ENCODE measurements at places on chromosomes 16 and 17.

DNA sequence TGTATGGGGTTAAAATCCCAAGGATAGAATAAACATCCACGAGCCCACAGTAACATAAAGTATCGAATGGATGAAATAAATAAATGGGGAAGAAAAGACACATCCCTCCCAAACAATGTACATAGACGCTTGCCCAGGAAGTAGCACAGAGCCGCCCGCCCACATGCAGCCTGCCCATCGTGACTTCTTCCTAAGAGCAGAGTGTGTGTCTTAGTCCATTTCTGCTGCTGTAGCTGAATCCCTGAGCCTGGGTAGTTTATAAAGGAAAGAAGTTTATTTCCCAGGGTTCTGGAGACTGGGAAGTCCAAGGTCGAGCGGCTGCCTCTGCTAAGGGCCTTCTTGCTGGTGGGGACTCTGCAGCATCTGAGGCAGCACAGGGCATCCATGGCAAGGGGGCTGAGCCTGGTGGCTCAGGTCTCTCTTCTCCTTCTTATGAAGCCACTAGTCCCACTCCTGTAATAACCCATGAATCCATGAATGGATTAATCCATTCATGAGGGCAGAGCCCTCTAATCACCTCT, 39.4 kb upstream of the ZNF469 start:
- no peak for DNase-seq

DNA sequence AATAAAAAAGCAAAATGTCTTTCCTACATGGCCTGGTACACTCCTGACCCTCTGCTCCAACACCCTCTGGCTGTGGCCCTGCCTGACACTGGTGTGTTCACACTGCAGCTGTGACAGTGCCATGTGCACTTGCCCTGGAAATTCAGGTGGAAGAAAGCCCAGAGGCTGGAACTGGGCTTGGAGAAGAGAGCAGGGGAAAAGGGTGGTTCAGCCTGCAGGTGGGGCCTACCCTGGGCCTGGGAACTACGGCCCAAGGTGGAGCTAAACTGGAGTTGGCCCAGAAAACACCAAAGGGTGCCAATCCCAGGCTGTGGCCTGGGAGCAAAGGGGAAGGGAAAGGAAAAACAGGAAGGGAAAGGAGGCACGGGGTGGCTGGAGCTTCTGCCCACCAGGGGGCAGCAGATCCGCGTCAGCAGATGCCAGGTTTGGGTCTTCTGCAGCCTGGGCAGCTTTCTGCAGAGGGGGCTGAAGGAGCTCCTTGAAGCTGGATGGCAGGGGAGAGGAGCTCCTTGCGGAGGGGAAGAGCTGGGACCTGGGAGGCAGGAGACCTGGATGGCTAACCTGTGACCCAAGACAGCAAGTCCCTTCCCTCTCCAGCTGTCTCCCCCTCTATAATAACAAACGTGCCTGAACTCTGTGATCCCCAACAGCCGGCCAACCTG, 15.4 kb upstream of the CTCF start:
- peak; percentile 75 for DNase-seq

- DNase-seq, result no peak
Measured at GRCh38 chr16:24980077-24980793, 34.9 kb downstream of the ARHGAP17 start.

DNA sequence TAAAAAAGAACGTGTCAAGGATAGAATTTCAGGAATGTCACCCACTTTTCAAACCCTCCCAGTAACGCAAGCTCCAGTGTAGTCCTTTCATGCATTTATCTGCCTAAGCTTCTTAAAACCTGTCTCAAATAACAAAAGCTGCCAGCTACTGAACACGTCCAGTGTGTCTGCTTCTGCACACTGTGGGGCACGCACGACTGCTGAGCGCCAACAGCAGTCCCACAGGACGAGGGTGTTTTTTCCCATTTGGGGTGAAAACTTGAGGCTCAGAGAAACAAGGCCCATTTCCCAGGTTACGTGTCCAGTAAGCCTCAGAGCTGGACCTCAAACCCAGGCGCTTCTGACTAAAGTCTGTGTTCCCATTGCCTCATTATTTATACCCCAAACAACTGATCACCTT, 17.2 kb downstream of the NTAN1 start:
- DNase-seq, result no peak

DNA sequence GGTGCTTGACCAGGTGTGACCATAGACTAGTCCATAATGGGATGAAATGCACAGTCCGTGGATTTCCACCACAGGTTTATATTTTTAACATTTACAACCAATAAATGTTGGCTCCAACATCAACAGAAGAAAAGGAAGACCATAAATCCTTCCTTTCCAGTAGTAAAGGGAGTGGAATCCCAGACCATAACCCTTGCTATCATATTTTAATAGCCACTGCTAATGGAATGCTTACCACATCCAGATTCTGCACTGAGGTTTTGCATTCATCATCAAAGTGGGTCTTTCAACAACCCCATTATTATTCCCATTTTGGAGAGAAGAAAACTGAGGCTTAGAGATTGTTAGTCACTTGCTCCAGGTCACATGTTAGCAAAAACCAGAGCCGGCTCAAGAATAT, 106.7 kb downstream of the FOXL1 start:
- no peak for DNase-seq

- no peak for DNase-seq
Measured at GRCh38 chr17:28421787-28422305, 15.8 kb upstream of the SLC46A1 start.

DNA sequence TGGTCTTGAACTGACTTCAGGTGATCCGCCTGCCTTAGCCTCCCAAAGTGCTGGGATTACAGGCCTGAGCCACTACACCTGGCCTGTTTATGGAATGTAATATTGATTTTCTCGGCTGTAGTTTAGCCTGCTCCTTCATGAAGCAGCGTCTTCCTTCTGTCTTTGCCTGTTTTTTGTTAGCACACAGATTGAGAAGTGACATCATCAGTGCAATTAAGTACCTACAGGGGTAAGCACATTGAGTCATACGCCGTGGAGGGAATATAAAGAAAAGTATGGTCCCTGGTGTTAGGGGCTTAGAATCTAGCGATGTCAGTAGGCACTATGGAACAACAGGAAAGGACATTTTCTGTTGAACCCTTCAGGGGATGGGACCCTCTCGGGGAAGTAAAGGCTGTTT, 48.7 kb upstream of the SEC14L1 start:
- no peak for DNase-seq

- no peak for DNase-seq
Measured at GRCh38 chr16:47008174-47008573, 34.7 kb upstream of the DNAJA2 start.

DNA sequence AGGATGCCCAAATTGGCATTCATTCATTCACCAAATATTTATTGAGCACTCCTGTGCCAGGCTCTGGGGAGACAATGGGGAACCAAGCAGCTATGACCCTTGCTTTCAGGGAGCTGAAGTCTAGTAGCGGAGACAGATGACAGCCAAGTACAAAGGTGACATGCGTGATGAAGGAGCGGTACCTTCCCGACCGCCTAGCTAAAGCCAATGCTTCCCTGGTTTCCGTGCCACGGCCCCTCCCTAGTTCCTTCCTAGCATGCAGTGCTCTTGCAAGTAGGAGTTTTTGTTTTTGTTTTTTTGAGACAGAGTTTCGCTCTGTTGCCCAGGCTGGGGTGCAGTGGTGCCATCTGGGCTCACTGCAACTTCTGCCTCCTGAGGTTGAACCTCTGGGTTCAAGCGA, 3.2 kb upstream of the SLC5A2 start:
- no peak for DNase-seq

GRCh38 chr16:20768121-20768520, 4.3 kb downstream of the ACSM3 start:
- DNase-seq, result no peak

- no peak for DNase-seq
Measured at GRCh38 chr16:69610356-69610755, 44.6 kb downstream of the NFAT5 start.

DNA sequence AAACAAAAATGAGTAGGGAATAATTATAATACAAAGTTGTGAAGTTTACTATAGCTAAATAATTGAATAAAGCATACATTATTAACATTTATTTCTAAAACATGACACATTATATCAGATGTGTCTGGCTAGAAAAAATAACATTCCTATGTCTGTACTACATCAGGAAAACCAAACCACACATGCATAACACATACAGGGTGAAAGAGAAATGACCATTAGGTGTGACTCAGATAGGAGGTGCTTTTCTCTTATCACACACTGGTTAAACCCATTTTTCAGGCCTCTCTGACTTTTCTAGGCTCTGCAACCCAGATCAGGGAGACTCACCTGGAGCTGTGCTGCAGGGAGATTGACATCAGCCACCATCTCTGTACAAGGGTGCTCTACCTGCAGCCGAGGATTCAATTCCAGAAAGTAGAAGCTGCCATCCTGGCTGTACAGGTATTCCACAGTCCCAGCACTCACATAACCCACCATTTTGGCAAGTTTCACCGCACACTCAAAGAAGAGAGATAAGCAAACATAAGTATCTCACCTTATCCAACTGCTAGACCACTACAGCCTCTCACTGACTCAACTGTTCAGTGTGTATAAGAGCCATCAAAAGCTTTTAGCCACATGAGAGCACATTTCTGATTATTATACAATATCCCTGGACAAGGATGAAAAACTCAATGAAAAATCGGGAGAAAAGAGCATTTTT, 116.6 kb upstream of the C17orf78 start:
- DNase-seq, result no peak

GRCh38 chr16:84884246-84884595, 64.4 kb downstream of the CRISPLD2 start:
- DNase-seq, result no peak

DNA sequence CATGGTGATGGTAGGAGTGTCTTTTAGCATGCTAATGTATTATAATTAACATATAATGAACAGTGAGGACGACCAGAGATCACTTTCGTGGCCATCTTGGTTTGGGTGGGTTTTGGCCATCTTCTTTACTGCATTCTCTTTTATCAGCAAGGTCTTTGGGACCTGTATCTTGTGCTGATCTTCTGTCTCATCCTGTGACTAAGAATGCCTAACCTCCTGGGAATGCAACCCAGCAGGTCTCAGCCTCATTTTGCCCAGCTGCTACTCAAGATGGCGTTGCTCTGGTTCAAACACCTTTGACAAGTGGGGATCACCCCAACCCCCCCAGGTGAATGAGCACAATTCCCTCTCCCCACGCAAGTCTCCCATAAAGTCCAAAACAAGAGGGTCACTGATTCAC, 49.3 kb upstream of the ETV4 start:
- DNase-seq, result no peak

GRCh38 chr16:3807425-3808123, 72.9 kb downstream of the CREBBP start:
- no peak for DNase-seq

DNA sequence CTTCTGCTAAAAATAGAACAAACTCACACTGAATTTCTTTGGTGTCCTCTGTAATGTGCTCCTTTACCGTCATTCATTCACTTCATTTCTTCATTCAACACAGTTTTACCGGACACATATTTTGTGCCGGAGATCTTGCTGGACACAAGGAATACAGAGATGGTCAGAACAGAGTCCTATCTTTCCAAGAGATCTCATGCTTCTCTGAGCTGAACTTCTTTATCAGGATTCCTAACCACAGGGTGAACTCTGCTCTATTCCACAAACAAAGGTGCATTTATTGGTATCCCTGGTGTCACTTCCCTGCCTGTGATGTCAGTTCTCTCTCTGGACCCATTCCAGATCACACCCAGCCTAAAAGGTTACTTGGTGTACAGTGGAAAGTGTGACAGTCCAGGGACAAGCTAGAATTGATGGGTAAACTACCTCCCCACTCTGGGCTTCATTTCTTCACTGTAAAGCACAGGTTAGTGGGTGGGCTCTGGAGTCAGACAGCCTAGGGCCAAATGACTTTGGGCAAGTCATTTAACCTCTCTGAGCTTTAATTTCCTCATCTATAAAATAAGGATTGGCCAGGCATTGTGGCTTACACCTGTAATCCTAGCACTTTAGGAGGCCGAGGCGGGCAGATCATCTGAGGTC, 4.2 kb downstream of the IFI35 start:
- no peak for DNase-seq

DNA sequence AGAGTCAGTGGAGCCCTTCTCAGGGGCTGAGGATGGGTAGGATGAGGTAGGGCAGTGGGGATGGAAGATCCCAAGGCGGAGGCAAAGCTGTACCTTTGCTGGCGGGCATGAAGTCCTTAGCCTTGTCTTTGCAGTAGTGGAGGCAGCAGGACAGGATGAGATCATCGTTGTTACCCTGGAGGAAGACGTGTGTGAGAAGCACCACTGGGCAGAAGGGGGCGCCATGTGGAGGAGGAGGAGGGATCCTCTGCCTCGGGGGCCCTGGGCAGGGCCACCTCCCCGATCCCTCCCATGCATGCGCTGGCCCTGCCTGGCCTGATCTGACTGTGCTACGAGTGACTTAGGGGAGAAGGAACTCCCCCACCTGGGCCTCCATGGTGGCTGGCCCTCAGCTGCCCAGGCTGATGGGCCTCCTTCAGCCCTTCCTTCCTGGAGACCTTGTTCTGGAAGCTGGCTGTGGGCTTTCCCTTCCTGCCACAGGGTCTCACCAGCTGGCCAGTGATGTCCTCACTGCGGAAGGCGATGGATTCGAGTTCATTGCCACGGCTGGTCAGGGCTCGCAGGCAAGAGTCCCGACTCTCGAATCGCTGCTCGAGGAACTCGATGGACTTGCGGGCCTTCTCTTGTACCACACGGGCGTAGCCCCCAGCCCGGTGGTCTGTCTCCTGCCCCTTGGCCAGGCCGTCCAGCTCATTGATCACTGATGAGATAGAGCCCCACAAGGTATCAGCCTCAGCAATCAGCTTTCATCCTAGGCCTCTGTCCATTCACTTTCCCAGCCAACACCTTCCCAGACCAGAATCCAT, 10.3 kb downstream of the HIC1 start:
- DNase-seq, result no peak

DNA sequence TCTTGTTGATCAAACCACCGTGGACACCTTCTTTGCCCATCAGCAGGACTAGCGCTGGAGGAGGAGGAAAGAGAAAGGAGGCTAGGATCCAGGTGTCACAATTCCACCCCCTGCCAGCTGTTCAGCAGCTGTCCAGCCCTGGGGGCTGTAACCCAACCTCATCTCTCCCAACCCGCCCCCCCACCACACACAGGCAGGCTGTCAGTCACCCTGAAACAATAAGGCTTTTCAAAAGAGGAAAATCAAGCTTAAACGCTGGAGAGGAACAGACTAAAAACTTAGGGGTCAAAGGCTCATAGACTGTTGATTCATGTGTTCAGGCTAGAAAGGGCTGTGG, 2.4 kb downstream of the PFN1 start:
- no peak for DNase-seq

DNA sequence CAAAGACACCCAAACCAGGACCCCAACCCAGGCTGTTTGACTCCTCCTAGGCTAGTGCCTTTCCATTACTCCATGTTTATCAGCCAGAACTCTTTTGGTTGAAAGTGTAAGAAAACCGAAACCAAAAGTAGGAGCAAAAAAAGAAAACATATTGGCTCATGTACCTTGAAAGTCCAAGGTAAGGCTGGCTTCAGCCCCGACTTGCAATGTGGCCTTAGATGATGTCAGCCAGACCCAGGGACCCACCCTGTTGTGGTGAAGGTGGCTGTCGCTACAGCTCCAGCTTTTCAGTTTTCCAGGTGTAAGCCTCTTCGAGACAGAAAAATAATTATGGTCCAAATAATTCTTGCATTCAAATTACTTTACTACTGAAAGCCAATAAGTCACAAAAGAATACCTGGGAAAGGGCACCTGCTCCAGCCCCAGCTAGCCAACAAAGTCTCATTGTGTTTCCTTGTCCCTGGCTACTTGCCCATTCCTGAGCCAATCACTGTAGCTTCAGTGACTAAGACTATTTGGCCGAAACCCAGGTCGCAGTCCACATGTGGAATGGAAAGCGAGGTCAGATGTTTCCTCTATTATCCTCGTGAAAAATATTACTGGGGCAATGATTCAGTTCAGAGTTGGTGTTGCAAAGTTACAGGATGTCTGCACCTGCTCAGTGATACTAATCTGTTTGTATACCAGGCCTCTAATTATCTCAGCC, 20.7 kb downstream of the DNAH9 start:
- no peak for DNase-seq

GRCh38 chr17:9308069-9308468, 267.6 kb downstream of the STX8 start:
- DNase-seq, result no peak
